ENCODE measurements at places on chromosomes 2 and 18.

GRCh38 chr2:174840436-174840835, 76.2 kb upstream of the CHRNA1 start:
- DNase-seq: no peak

DNA sequence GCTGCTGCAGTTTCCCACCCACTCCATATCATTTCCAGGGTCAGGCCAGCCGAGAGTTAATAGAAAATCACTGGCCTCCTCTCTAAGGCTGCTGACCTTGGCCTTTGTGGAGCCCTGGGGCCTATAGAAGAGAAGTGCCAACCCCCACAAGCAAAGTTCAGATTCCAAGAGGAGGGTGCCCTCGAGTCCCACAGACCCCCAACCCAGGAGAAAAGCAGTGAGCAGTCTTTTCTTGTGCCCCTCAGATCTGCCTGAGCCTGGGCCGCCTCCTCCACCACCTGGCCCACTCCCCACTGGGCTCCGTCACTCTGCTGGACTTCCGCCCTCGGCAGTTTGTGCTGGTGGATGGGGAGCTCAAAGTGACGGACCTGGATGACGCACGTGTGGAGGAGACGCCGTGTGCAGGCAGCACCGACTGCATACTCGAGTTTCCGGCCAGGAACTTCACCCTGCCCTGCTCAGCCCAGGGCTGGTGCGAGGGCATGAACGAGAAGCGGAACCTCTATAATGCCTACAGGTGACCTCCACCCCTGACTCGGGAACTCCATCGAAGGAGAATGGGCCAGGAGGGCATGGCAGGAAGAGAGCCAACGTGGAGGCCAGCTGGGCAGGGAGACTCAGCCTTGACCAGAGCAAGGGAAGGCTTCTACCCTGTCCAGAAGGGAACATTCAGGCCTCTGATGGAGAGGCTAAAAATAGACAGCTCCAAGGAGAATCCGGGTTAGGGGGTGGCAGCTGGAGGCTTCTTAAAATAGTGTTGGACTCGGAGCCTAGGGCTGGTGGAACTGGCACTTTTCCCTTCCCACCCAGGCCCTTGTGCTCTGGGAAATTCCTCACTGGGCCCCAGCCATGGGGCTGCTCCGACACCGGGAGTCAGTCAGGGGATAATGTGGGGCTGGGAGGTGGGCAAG, 6.2 kb downstream of the PKDCC start:
- DNase-seq: no peak

DNA sequence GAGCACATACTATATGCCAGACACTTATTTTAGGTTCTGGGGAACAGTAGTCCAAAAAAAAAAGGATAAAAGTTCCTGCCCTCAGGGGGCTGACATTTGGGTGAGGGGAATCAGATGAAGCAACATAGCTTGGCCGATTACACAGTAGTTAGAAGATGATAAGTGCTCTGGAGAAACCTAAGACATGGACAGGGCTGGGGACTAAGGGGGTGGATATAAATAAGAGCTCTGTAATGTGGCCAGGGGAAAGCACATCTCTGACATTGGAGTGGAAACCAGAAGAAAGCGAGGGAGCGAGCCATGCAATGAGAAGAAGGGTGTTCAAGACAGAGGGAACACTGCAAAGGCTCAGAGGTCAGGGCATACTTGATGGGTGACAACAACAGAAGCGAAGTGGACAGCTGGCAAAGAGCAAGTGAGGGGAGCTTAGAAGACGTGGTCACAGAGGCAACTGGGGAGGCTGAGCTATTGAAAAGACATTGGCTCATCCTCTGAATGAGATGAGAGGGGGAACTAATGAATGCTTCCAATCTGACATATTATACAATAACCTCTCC, 11.4 kb downstream of the TMEM182 start:
- DNase-seq: no peak

DNA sequence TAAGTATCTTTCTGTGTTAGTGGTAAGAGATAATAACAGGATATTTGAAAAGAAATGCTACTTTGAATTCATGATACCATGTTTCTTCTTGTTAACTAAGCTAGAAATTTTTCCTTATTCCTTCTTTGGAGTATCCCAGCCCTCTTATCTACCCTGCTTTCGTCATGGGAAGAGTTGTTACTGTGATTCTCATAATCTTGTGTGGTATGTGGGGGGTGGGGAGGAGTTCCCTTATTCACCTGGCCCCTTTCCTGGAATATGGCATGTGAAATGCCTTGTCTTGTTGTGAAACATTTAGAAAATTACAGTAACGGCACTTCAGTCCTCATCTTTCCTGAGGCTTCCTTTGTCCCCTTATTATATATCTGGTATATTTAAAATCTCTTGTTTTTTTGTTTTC, 129.9 kb downstream of the NCOA1 start:
- DNase-seq: no peak

DNA sequence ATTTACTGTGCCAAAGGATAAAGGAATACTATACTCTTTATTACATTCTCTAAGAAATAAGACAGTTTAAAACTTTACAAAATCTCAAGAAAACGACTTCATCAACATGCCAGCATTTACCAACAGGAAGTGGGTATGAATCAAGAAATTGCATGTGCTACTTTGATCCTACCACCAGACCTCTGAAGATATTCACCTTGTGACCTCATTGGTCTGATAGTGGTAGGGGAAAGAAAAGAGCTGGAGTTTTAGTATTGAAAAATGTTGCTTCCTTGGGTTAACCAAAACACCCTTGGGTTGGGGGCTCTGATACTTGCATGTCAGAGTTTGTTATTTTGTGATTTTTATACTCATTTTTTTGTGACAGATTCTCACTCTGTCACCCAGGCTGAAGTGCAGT, 84.1 kb upstream of the LPIN2 start:
- no peak for DNase-seq

- DNase-seq: no peak
These were observed 13.9 kb downstream of the MAL start for GRCh38 chr2:95039363-95039762.

- DNase-seq: no peak
These were observed 38.8 kb upstream of the CAVIN2 start for GRCh38 chr2:191885650-191886049.

DNA sequence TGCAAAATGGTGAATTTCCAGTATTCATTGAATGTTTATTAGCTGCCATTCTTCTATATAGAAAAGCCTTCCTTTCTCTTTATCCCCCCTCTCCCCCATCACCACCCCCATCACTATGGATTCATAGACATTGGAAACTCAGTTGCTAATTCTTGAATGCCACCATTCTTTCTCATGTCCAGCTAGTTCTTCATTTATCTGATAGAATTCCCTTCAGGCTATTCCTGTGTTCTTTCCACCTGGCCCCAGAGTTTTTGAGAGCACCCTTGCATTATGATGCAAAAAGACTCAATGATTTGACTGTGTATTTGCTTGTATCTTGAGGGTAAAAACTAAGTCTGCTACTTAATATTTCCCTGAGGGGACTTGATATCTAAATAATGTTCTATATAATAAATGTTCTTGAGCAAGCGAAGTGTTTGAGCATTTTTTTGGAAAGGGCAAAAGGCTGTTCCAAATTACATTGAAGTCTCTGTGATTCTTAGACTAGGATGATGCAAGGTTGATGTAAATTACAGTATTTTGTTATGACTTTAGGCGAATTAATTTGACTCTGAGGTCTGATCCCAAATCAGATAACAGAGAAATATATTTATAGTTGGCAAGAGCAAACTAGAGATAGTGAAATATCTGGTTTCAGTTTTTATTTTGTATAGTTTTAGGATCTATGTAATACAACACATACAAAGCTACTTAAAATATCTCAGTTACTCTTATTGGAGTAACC, 18.8 kb upstream of the SOS1 start:
- no peak for DNase-seq

DNA sequence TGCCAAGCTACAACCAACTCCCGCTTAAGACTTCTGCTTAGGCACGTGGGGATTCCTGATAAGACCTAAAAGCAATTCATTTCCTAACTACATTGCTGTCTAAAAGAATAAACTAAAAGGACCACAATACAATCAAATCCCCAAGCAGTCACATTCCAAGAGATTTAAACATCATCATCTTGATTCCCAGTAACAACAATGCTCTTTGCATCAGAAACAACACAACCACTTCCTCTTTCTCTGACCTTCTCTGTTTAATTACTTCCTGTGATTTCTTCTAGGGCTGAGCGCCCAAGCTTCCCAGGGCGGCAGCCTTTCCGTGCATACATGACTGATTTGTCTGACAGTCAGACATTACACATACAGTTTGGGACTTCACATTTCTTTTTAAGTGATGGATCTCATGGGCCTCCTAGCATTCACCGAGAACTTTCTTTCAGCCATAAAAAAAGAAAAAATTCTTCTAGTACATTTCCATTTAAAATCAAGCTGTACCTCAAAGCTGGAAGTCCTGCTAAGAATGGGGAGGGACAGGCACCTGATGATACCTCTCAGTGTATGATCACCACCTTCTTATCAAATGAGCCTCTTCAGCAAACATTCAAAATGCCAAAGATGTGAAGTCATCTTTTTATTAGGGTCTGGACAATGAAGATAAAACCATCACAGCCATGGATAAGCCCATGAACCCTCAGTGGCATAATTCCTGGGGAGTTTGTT, 11.5 kb downstream of the SPRED2 start:
- DNase-seq: no peak

DNA sequence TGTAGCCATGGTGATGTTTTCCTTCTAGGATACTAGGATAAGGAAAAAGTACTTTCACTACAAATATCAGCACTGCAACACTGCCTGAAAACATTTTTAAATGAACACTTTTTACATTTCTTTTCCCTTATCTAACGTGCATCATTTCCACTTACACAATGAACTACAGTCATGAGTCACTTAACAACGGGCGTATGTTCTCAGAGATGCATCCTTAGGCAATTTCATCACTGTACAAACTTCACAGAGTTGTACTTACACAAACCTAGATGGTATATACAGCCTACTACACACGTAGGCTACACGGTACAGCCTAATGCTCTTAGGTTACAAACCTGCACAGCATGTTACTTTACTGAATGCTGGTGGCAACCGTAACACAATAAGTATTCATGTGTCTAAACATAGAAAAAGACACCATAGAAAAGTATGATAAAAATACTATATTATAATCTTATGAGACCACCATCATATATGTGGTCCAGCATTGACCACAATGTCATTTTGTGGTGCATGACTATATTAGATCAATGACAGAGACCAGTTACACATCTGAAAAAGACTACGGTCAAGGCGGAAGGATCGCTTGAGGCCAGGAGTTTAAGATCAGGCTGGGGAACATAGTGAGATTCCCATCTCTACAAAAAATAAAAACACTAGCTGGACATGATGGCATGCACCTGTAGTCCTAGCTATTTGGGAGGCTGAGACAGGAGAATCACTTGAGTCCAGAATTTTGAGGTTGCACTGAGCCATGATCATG, 39.8 kb downstream of the WDR33 start:
- DNase-seq: no peak

DNA sequence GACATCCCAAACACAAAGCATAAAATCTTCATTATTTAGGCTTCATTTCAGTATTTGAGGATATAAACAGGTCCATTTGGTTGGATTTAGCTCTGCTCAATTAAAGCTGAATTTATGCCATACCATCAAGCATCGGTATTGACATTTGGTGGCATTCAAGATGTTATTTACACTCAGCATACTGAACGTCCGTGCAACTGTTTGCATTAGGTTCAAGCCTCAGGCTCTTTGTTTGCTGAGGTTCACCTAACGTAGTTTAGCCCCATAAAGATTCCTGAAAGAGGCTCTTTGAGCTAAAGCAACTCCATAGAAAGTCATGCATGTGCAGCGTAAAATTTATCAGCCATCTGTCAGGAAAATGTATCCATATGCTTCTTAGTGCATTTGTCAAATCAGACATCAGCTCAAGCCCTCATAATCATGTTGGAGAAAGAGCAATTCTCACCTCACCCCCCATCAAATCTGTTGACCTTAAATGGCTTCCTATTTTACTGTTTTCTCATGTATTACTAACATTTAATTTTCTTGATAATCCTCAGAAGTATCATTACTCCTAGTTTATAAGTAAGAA, 366.9 kb downstream of the EPHA4 start:
- DNase-seq: peak; percentile 52

GRCh38 chr2:3126911-3127621, 250.6 kb downstream of the EIPR1 start:
- DNase-seq: peak; percentile 67

GRCh38 chr2:886072-887022, 64.3 kb upstream of the SNTG2 start:
- DNase-seq: no peak

- DNase-seq: no peak
These were observed 111.8 kb downstream of the B3GNT2 start for GRCh38 chr2:62307469-62308389.

All from NCI-H2081 treated with DMSO at 0.1 percent for 48 hours (cell line).